Vagina (tissue), 2 donors: ENCODE measurements at places on chromosomes 6 and 20. TPM values are rescaled to one million over a fixed set of nuclear protein-coding genes. Genes with fewer than 3 reads are reported as not detected.

- no peaks in the 10 kb centered on the region for H3K36me3 ChIP-seq
- no peak overlapping the region for H3K4me3 ChIP-seq
- DNase-seq = no peak
- H3K27ac ChIP-seq = no peak overlapping the region
- no peaks in the 10 kb centered on the region for H3K4me1 ChIP-seq
Measured at GRCh38 chr6:11514672-11515071, 22.9 kb upstream of the TMEM170B start.

The EBF4 gene
- 23.1 TPM for total RNA-seq

- H3K4me1 ChIP-seq = no peaks in the 10 kb centered on the region
- H3K27me3 ChIP-seq = no peaks in the 10 kb centered on the region
- H3K27ac ChIP-seq = no peak overlapping the region
- H3K4me3 ChIP-seq = no peak overlapping the region
Measured at GRCh38 chr20:52160049-52160570, 31.5 kb downstream of the ZFP64 start.

- no peak overlapping the region for H3K27ac ChIP-seq
- H3K27me3 ChIP-seq = no peaks in the 10 kb centered on the region
- no peaks in the 10 kb centered on the region for H3K4me1 ChIP-seq
- H3K36me3 ChIP-seq = no peaks in the 10 kb centered on the region
- no peak for DNase-seq
Measured at GRCh38 chr6:87421576-87421975, 13.8 kb downstream of the CFAP206 start.

The DLK2 gene
- total RNA-seq = 3.9 TPM

DNA sequence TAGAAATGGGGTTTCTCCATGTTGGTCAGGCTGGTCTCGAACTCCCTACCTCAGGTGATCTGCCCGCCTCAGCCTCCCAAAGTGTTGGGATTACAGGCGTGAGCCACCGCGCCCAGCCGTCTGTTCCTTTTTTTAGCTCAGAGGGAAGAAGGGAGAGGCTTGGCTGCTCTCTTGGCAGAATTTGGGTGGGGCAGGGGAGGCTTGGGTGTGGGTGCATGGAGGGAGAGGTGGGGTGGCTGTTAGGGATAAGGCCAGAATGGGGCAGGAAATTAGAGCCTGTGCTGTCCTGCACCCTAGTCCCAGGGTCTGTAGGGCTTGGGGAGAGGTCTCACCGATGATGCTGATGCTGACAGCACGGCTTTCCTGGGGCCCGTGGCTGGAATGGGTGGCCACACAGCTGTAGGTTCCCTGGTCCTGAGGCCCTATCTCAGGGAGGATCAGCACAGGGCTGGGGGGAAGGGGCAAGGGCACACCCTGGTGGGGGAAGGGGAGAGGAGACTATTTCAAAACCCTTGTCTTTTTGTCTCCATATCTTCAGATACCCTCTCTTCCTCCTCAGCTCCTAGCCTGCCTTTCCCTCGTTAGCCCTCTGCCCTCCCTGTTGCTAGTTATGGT is 2.0 kb downstream of the AGER start:
- H3K36me3 ChIP-seq = peaks cover 22% of the 10 kb centered on the region
- no peak overlapping the region for H3K4me3 ChIP-seq
- H3K27ac ChIP-seq = peak overlapping the region; percentile 24
- no peak for DNase-seq
- peaks cover 41% of the 10 kb centered on the region for H3K4me1 ChIP-seq
- H3K27me3 ChIP-seq = no peaks in the 10 kb centered on the region

DNA sequence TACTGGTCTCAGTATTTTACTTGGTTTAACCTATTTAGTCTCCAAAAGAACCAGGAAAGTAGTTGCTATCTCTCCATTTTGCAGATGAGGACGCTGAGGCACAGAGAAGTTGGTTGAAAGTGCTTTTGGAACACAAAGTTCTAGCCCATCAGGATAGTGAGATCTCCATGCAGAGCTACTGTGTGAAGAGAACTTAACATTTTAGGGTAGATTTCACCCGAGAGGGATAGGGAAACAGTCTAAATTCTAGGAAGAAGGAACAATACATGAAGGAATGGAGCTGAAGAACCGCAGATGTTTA is 65.1 kb downstream of the PHACTR2 start:
- H3K27me3 ChIP-seq = no peaks in the 10 kb centered on the region
- no peak overlapping the region for H3K4me3 ChIP-seq
- H3K4me1 ChIP-seq = peaks cover 43% of the 10 kb centered on the region
- DNase-seq = no peak
- H3K27ac ChIP-seq = peak overlapping the region; percentile 71

- no peaks in the 10 kb centered on the region for H3K27me3 ChIP-seq
- no peak for DNase-seq
- H3K4me1 ChIP-seq = no peaks in the 10 kb centered on the region
Measured at GRCh38 chr6:40414617-40415016, 172.5 kb downstream of the LRFN2 start.

DNA sequence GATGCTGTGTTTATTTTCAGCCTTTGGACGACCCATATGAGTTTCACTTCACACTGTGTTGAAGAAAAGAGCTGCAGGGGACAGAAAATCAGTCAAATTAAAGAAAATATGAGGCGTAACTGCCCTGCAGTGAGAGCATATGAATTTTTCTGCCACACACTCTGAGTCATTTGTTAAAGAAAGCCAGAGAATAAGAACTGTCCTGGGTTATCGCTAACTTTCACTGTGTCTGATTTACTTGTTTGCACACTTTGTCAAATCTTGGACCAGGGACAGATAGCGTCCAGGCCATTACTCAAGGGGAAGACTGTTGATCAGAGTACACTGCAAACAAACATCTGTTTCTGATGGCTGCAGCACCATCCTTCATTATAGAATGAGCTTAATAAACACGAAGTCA is 126.8 kb upstream of the AGPAT4 start:
- no peaks in the 10 kb centered on the region for H3K36me3 ChIP-seq
- no peaks in the 10 kb centered on the region for H3K27me3 ChIP-seq
- no peak for DNase-seq

GRCh38 chr6:157741321-157741947 is 81.6 kb upstream of the SNX9 start:
- peaks cover 24% of the 10 kb centered on the region for H3K4me1 ChIP-seq
- H3K27ac ChIP-seq = peak overlapping the region; percentile 57
- no peaks in the 10 kb centered on the region for H3K36me3 ChIP-seq
- DNase-seq = no peak
- no peaks in the 10 kb centered on the region for H3K27me3 ChIP-seq

DNA sequence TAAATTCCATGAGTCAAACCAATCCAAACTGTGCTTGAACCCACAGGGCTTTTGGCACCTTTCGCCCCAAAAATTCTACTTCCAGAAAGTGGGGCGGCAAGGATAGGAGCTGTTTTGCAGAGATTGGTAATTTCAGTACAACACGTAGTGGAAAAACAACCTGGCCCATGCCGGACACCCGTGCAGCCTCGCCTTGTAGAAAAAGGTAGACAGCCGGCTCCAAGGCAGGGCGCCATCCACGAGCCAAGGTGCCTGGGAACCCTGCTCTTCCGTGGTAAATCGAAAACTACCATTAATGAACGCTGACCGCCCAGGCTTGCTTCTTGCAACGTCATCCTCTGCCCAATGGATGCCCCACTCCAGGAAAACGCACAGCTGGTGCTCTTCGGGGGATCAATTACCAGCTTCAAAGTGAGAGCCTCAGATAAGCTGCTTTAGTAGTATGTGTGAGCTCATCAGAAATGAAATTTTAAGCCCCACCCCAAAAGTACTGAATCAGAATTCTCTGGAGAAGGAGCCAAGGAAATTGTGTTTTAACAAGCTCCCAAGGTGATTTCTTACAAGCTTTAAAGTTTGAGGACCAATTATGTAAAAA is 1.8 kb downstream of the OOEP start:
- no peak for DNase-seq
- no peaks in the 10 kb centered on the region for H3K27me3 ChIP-seq
- H3K4me1 ChIP-seq = no peaks in the 10 kb centered on the region
- H3K4me3 ChIP-seq = no peak overlapping the region
- H3K27ac ChIP-seq = no peak overlapping the region
- no peaks in the 10 kb centered on the region for H3K36me3 ChIP-seq

The GABBR1 gene
- total RNA-seq = 58.4 TPM

DNA sequence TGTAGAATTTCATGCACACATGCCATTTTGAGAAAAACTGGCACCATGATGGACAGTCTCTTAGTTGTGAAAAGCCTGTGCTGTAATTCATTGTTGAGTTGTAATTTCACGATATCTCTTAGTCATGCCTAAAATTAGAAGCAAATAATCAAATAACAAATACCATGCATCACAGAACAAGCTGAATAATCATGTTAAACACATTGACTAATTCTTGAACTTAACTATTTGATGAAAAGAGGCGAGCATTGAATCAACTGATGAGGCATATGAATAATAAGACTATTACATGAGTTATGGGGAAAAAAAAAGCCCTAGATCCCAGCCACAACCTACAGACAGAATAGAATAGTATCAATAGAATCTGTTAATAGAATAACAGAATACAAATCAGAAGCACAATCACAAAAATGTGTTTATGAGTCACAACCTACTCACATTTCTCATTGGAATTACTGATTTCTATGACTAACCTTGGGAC is 14.2 kb upstream of the RNF217 start:
- H3K36me3 ChIP-seq = no peaks in the 10 kb centered on the region
- H3K27ac ChIP-seq = no peak overlapping the region
- no peak overlapping the region for H3K4me3 ChIP-seq
- H3K4me1 ChIP-seq = no peaks in the 10 kb centered on the region

DNA sequence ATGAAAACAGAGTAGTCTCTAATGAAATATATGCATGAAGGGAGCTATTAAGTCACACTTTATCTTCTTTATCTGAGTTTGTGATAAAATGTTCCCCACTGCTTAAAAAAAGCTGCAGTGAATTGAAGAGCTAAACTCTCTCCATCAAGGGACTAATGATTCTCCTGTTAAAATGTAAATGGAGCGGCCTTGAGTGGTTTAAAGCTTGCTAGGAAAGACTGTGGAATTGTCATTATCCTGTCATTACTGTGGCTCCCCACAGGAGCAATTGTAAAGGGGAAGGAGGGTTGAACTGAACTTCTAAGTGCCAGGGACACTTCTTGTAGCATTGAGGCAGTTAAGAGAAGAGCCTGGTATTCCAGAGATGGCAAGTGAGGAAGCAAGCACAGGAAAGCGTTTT is 17.3 kb upstream of the CNR1 start:
- H3K27ac ChIP-seq = no peak overlapping the region
- H3K4me1 ChIP-seq = no peaks in the 10 kb centered on the region
- no peaks in the 10 kb centered on the region for H3K27me3 ChIP-seq
- H3K4me3 ChIP-seq = no peak overlapping the region

The LIN28B gene
- not detected for total RNA-seq

- no peak overlapping the region for H3K27ac ChIP-seq
- no peaks in the 10 kb centered on the region for H3K36me3 ChIP-seq
- no peaks in the 10 kb centered on the region for H3K4me1 ChIP-seq
Measured at GRCh38 chr6:140370441-140370840, 996.0 kb upstream of the CITED2 start.

The CDH22 gene
- 1.7 TPM for total RNA-seq

- H3K27me3 ChIP-seq = no peaks in the 10 kb centered on the region
- H3K4me3 ChIP-seq = no peak overlapping the region
- H3K36me3 ChIP-seq = no peaks in the 10 kb centered on the region
- H3K27ac ChIP-seq = no peak overlapping the region
- no peak for DNase-seq
Measured at GRCh38 chr20:58084966-58085365, 143.5 kb downstream of the ANKRD60 start.

DNA sequence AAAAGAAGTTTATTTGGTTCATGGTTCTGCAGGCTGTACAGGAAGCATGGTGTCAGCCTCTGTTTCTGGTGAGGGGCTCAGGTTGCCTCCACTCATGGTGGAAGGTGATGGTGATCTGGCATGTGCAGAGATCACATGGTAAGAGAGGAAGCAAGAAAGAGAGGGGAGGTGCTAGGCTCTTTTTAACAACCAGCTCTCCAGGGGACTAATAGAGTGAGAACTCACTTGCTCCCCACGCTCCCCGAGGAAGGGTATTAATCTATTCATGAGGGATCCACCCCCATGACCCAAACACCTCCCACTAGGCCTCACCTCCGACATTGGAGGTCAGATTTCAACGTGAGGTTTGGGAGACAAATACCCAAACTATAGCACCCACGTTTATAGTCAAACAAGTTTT is 4.0 kb upstream of the GJB7 start:
- no peak for DNase-seq
- H3K27me3 ChIP-seq = no peaks in the 10 kb centered on the region
- peaks cover 9% of the 10 kb centered on the region for H3K4me1 ChIP-seq
- H3K27ac ChIP-seq = no peak overlapping the region

- no peaks in the 10 kb centered on the region for H3K27me3 ChIP-seq
- no peaks in the 10 kb centered on the region for H3K4me1 ChIP-seq
- no peak overlapping the region for H3K4me3 ChIP-seq
- H3K27ac ChIP-seq = no peak overlapping the region
Measured at GRCh38 chr6:95802978-95803377, 212.8 kb upstream of the FUT9 start.

DNA sequence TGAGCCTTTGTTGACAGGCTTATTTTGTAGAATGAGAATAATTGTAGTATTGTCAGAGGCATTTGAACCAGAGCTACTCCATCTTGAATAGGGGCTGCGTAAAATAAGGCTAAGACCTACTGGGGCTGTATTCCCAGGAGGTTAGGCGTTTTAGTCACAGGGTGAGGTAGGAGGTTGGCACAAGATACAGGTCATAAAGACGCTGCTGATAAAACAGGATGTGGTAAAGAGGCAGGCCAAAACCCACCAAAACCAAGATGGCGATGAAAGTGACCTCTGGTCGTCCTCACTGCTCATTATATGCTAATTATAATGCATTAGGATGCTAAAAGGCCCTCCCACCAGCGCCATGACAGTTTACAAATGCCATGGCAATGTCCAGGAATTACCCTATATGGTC is 82.7 kb downstream of the PFDN4 start:
- H3K27ac ChIP-seq = no peak overlapping the region
- DNase-seq = no peak
- no peak overlapping the region for H3K4me3 ChIP-seq

GRCh38 chr6:85428486-85428885 is 21.4 kb upstream of the NT5E start:
- H3K36me3 ChIP-seq = no peaks in the 10 kb centered on the region
- no peak overlapping the region for H3K4me3 ChIP-seq
- no peak for DNase-seq
- H3K27ac ChIP-seq = no peak overlapping the region
- no peaks in the 10 kb centered on the region for H3K4me1 ChIP-seq

The SLC35F1 gene
- total RNA-seq = 2.7 TPM

DNA sequence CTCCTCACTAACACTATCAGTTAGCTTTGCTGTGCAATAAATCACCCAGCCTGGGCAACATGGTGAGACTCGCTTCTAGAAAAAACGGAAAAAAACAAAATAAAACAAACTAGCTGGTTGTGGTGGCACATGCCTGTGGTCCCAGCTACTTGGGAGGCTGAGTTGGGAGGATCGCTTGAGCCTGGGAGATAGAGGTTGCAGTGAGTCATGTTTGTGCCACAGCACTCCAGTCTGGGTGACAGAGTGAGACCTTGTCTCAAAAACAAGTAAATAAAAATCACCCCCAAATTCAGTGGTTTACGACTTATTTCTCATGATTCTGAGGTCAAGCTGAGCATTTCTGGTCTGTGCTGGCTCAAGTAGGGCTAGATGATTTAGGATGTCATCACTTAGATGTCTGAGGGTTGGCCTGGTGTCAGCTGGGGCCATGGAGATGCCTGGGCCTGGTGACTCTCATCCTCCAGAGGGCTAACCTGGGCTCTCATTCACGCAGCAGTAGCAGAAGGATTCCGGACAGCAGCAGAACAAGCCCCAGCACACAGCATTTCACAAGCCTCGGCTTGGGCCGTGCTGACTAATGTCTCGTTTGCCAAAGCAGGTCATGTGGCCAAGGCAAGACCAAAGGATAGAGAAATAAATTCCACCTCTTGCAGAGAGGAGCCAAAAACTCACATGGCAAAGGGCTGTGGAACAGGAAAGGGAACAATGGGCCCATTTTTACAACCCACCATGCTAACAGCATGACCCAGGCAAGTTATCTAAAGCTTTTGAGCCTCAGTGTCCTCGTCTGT is 32.5 kb downstream of the MGME1 start:
- H3K27ac ChIP-seq = peak overlapping the region; percentile 60
- peaks cover 2% of the 10 kb centered on the region for H3K4me1 ChIP-seq
- H3K36me3 ChIP-seq = no peaks in the 10 kb centered on the region

The PRSS16 gene
- total RNA-seq = 1.2 TPM
